NCI-H446 treated with DMSO at 0.1 percent for 48 hours (cell line): ENCODE measurements at places on chromosomes 3 and 15.
A peak's percentile ranks its signal among the peaks of the same experiment; 100 is the strongest.

DNA sequence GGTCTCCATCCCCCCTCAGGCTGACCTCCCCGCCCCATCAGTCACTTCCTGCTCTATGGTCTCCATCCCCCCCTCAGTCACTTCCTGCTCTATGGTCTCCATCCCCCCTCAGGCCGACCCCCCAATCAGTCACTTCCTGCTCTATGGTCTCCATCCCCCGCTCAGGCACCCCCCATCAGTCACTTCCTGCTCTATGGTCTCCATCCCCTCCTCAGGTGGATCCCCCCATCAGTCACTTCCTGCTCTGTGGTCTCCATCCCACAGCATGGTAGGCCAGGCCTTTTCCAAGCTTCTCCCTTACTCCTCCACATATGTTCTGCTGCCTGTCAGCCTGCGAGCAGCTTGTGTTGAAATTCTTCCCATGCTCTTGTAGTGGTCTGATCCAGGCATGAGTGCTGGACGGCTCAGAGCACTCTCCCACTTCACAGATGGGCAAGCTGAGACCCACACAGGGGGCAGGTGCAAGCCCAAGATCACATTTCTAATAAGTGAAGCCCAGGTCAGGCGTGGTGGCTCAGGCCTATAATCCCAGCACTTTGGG is 36.8 kb downstream of the BDH1 start:
- DNase-seq: no peak

GRCh38 chr15:68354923-68355322 is 77.0 kb downstream of the ITGA11 start:
- DNase-seq: no peak

GRCh38 chr15:39979606-39980005 is 45.7 kb downstream of the EIF2AK4 start:
- no peak for DNase-seq

- DNase-seq: no peak
Measured at GRCh38 chr3:42262525-42262924, 3.5 kb downstream of the CCK start.

- DNase-seq: no peak
Measured at GRCh38 chr3:138186221-138186620, 880 bp upstream of the ARMC8 start.

DNA sequence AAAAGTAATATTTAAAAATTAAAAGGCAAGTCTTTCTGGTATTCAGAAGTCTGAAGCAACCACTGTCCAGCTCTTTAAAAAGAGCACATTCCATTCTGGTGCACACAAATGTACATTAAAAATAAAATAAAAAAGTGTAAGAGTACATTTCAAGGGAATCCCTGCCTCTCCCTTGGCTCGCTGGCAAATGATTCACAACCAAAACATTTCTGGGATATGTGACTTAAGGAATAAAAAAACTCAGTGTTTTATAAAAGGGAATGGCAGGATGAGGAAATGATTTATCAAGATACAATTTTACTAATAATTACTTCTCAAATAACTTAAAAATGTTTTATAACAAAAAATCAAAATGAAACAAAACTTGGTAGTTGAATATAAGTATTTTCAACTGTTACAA is 23.8 kb upstream of the ANXA2 start:
- no peak for DNase-seq

GRCh38 chr3:157089455-157090221 is 70.3 kb downstream of the CCNL1 start:
- DNase-seq: no peak

DNA sequence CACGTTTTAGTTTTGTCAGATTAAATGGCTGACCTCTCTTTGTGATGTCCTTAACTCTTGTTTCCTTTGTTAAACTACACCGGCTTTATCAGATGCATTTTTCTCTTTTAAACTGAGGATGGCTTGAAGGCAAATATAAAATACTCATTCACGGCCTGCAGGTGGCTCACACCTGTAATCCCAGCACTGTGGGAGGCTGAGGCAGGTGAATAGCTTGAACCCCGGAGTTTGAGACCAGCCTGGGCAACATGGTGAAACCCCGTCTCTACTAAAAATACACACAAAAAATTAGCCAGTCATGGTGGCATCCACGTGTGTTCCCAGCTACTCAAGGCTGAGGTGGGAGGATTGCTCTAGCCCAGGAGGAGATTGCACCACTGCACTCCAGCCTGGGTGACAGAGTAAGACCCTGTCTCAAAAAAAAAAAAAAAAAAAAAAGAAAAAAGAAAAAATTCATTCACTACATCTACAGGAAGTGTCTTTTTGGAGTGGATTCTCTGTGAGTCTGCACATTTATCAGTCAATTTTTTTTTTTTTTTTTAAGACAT is 34.7 kb upstream of the SACM1L start:
- DNase-seq: no peak

DNA sequence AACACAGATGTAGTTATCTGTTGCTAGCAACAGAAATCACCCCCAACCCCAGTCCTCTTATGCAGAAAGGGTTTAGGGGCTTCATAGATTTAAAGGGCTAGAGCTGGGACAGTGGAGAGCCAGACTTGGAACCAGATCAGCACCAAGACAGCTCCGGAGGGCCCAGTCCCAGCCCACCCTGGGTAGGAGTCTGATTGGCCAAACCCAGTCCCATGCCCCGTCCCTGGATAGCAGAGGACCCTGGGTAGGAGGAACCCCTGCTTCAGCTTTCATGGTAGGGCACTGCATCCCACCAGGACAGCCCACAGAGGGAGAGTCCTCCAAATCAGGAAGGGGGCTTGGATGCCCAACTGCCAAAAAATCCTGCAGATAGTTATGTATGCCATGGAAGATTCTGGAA is 103.0 kb downstream of the CORO2B start:
- DNase-seq: no peak

DNA sequence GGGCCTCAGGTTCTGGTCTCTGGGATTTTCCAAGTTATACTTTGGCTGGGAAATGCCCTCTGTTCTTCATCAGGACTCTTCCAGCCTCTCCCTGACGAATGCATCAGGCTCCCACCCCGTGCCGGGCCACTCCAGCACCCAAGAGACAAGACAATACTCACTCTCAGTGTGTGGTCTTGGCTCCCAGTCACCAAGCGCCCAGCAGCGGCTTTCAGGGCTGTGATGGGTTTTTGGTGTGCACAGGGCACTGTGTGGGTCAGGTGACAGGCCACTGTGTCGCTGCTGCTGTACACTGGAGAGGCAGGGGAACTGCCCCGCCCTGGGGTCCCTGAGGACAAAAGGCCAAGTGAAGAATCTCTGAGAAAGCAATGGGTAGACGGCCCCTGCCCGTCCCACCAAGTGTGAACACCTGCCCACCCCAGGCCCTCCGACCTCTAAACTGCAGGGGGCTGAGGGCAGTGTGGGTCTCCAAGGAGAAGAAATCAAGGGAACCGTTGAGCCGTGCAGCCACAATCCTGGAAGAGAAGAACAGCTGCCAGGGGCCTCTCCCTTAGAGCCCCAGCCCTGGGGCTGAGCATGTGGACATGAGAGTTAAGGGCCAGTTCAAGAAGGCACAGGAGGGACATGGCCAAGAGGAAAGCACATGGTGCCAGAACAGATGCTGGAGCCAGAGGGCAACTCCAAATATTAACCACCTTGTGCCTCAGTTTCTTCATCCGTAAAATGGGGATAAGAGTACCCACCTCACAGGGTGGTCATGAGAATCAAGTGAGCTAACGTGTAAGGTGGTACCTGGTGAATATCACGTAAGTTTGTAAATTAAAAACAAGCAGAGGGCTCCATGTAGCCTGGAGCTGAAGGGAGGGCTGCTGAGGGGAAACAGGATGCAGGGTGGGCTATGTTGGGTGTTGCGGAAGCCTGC is 34.1 kb downstream of the PTPN23 start:
- no peak for DNase-seq

- DNase-seq: peak; percentile 90
Measured at GRCh38 chr3:197367081-197367780, 68.8 kb upstream of the DLG1 start.

GRCh38 chr3:58837856-58838255 is 171.3 kb upstream of the FAM3D start:
- DNase-seq: no peak
